Renal pelvis (tissue), 12 donors: ENCODE measurements at places on chromosomes 11 and 22. TPM values are rescaled to one million over a fixed set of nuclear protein-coding genes. Genes with fewer than 3 reads are reported as not detected.

Gene BAIAP2L2
- 6.9 TPM for polyA plus RNA-seq

GRCh38 chr22:46769191-46769675 is 6.8 kb downstream of the TBC1D22A start:
- no peak for DNase-seq

Gene KCNK4
- polyA plus RNA-seq = 0.06 TPM

DNA sequence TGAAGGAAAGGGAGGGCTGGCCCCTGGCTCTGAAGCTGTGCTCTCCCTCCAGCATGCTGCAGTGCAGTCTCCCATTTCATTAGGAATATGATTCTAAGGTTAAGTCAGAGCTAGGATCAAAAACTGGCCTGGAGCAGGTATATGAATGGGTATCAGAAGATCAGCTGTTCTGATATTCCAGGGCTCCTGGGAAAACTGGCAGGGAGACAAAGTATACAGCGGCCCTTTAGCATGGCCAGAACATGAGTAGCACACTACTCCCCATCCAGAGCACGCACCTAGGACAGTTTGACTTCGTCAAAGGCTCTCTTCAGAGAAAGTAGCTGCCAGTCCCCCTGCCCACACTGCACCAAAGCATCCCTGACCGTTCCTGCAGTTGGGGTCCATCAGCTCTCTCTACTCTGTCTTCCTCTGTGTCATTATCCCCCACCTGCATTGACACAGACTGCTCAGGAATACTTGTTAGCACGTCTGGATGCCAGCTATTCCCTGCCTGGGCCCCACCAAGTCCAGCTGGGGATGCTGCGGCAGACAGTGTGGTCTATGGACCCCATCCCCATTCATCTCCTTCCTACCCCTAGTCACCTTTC is 4.0 kb upstream of the FCHSD2 start:
- DNase-seq = no peak
